WTC11 (cell line): ENCODE measurements at places on chromosomes 7 and 10.

GRCh38 chr7:12827219-12827821 lies 139.9 kb downstream of the ARL4A start:
- no peak overlapping the region for H3K4me3 ChIP-seq
- no peak for DNase-seq
- H3K4me1 ChIP-seq = peaks cover 13% of the 10 kb centered on the region
- no peak overlapping the region for H3K27ac ChIP-seq

DNA sequence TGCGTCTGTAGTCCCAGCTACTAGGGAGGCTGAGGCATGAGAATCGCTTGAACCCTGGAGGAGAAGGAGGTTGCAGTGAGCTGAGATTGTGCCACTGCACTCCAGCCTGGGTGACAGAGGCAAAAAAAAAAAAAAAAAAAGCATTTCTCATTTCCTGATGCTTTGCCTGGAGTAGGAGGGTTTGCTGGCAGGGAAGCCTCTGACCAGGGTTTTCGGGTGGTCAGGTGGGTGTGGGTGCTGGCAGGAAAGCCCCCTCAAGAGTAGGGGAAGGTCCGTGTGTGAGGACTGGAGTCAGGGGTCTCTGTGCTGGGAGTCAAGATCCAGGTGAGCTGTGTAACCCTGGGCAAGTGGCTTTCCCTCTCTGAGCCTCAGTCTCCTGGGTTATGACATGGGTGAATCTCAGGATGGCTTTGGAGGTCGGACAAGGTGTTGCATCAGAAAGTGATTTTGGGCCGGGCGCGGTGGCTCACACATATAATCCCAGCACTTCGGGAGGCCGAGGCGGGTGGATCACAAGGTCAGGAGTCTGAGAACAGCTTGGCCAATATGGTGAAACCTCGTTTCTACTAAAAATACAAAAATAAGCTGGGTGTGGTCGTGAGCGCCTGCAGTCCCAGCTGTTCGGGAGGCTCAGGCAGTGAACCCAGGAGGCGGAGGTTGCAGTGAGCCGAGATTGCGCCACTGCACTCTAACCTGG lies 3.2 kb downstream of the AMZ1 start:
- no peaks in the 10 kb centered on the region for H3K36me3 ChIP-seq
- peaks cover 28% of the 10 kb centered on the region for H3K27me3 ChIP-seq
- no peak overlapping the region for H3K4me3 ChIP-seq
- no peak overlapping the region; the same call in 1 of the 2 replicates for H3K27ac ChIP-seq
- DNase-seq = no peak

- no peaks in the 10 kb centered on the region for H3K27me3 ChIP-seq
- H3K4me3 ChIP-seq = no peak overlapping the region
- peaks cover 43% of the 10 kb centered on the region for H3K4me1 ChIP-seq
- no peaks in the 10 kb centered on the region for H3K36me3 ChIP-seq
Observed at GRCh38 chr7:105354383-105354782, 34.3 kb downstream of the SRPK2 start.

GRCh38 chr10:69797959-69798358 lies 3.7 kb upstream of the COL13A1 start:
- peaks cover 20% of the 10 kb centered on the region for H3K4me1 ChIP-seq
- DNase-seq = no peak
- H3K27me3 ChIP-seq = peaks cover 58% of the 10 kb centered on the region
- peaks cover 14% of the 10 kb centered on the region for H3K36me3 ChIP-seq
- no peak overlapping the region for H3K4me3 ChIP-seq

- H3K4me3 ChIP-seq = no peak overlapping the region
- DNase-seq = no peak
- peaks cover 9% of the 10 kb centered on the region for H3K4me1 ChIP-seq
- H3K27me3 ChIP-seq = no peaks in the 10 kb centered on the region; the same call in 1 of the 2 replicates
- H3K27ac ChIP-seq = no peak overlapping the region
Observed at GRCh38 chr10:1398626-1399410, 338.5 kb downstream of the ADARB2 start.

GRCh38 chr7:12719141-12719919 lies 31.9 kb downstream of the ARL4A start:
- H3K27me3 ChIP-seq = no peaks in the 10 kb centered on the region; the same call in 1 of the 2 replicates
- DNase-seq = no peak
- no peak overlapping the region for H3K27ac ChIP-seq
- peaks cover 63% of the 10 kb centered on the region for H3K4me1 ChIP-seq
- peaks cover 3% of the 10 kb centered on the region; the same call in 1 of the 2 replicates for H3K36me3 ChIP-seq

DNA sequence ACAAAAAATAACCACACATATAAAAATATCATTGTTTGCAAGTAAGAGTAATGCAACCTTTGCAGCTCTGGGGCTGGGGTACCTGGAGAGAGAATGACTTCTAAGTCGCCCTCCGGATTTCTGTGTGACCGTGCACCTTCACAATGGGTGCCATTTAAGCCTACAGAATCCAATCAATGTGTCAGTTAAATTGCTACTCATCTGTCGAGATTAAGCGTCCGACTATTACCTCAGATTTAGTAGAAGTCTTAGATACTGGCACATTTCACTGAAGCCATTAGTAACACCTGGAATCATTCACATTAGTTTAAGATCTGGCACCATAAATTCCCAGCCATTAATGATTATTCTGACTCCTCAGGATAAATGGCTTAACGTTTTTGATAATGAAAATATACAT lies 507.3 kb upstream of the MGMT start:
- no peak for DNase-seq
- no peaks in the 10 kb centered on the region for H3K36me3 ChIP-seq
- H3K4me3 ChIP-seq = no peak overlapping the region
- H3K4me1 ChIP-seq = no peaks in the 10 kb centered on the region; the same call in 1 of the 2 replicates
- H3K27me3 ChIP-seq = no peaks in the 10 kb centered on the region

GRCh38 chr10:91883549-91884444 lies 25.5 kb downstream of the FGFBP3 start:
- H3K27ac ChIP-seq = peak overlapping the region; percentile 84
- H3K27me3 ChIP-seq = no peaks in the 10 kb centered on the region
- DNase-seq = peak; percentile 30

DNA sequence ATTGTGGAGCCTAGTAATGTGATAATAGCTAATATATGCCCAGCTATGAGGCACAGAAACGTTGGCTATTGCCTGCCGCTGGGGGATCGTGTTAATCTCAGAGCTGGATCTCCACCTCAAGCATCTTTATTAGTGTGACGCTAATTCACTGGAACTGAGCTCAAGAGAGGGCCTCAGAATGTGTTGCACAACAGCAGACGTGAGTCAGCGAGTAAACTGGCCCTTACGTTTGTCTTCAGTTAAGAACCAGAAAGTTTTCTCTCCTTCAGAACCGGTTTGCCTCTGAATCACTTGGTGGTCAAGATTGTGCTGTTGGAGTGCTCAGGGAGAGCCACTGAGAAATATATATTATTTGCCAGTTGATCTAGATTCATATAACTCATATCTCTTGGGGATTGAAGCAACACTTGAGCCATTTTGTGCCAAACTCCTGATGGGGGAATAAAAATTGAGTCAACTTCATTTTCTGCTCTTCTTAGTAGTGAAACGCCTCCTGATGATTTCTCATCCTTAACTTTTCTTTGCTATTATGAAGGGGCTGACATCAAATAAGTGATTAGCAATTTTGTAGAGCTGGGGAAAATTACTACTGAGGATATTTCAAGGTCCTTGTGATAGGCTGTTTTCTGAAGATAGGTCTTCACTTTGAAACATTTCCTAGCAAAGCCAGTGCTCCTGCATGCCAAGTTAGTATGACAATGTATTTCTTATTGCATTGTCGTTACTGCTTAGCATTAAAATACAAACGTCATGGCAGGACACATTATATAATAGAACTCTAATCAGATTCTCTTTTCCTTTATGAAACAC lies 22.3 kb downstream of the BZW2 start:
- peaks cover 30% of the 10 kb centered on the region for H3K36me3 ChIP-seq
- DNase-seq = no peak
- H3K27me3 ChIP-seq = no peaks in the 10 kb centered on the region
- H3K4me3 ChIP-seq = no peak overlapping the region
- peak overlapping the region; percentile 62 for H3K27ac ChIP-seq

GRCh38 chr10:128414568-128414967 lies 288.3 kb upstream of the MKI67 start:
- H3K27me3 ChIP-seq = no peaks in the 10 kb centered on the region; the same call in 1 of the 2 replicates
- H3K27ac ChIP-seq = no peak overlapping the region
- H3K36me3 ChIP-seq = no peaks in the 10 kb centered on the region
- no peak overlapping the region for H3K4me3 ChIP-seq
- no peak for DNase-seq
- peaks cover 22% of the 10 kb centered on the region for H3K4me1 ChIP-seq

DNA sequence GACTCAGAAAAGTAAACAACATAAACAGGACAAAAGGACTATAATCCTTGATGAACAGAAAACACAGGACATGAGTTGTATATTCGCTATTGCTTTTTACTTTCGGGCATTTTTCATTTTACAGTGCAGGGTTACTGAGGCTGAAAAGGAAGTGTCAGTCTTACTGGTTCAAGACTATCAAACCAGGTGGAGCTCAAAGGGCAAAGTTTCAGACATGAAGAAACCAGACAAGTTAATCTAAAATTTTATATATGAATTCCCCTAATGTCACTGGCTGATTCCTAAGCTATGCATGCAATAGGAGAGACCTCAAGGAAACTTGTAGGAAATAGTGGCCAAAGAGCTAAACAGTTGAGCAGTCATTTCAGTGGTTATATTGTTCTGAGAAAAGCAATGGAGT lies 11.4 kb downstream of the TCAF1 start:
- H3K36me3 ChIP-seq = peaks cover 14% of the 10 kb centered on the region
- no peak for DNase-seq
- H3K4me1 ChIP-seq = peaks cover 15% of the 10 kb centered on the region

- H3K4me1 ChIP-seq = peaks cover 6% of the 10 kb centered on the region
- peaks cover 3% of the 10 kb centered on the region; the same call in 1 of the 2 replicates for H3K27me3 ChIP-seq
- no peak for DNase-seq
- peak overlapping the region; percentile 15; the same call in 1 of the 2 replicates for H3K27ac ChIP-seq
- peak overlapping the region; percentile 45 for H3K4me3 ChIP-seq
Observed at GRCh38 chr10:119103241-119103902, 541 bp upstream of the DENND10 start.

GRCh38 chr7:71558806-71559613 lies 427.1 kb downstream of the GALNT17 start:
- peak overlapping the region; percentile 83 for H3K27ac ChIP-seq
- no peaks in the 10 kb centered on the region for H3K27me3 ChIP-seq
- peaks cover 36% of the 10 kb centered on the region for H3K4me1 ChIP-seq
- H3K4me3 ChIP-seq = no peak overlapping the region

GRCh38 chr7:27179503-27180430 lies 5.3 kb downstream of the HOXA11 start:
- H3K4me3 ChIP-seq = peak overlapping the region; percentile 41
- DNase-seq = peak; percentile 80
- H3K4me1 ChIP-seq = peaks cover 28% of the 10 kb centered on the region
- H3K27me3 ChIP-seq = peaks cover 100% of the 10 kb centered on the region
- H3K27ac ChIP-seq = no peak overlapping the region

DNA sequence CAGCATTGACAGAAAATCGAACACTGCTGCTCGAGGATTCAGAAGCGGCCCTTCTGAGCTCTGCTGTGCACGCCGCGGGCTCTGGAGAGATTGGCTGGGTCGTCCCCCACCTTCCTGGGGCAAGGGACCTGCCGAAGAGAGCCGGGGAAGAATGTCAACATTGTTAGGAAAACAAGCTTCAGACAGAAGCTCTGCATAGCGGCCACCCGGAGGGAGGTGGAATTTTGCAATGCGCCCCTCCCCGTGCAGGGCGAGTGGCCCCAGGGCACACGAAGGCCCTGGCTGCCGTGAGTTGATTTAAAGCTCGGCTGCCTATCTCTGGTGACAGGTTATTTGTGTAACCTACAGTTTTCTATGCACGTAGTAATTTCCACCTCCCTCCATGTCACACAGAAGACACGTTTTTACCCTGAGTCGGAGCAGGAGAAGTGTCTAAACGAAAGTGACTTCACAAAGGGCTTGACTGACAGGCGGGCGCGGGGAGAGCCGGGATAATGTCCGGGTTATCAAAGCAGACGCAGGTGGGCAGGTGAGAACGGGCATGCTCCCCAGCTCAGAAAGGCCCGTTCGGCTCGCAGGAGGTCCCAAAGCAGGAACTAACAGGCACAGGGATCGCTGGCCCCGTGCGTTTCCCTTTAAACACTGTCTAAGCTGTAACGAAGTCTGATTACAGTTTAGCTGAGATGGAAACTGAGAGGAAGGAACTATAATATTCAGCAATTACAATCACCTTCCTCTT lies 84.6 kb downstream of the PDGFA start:
- peaks cover 18% of the 10 kb centered on the region for H3K4me1 ChIP-seq
- peak; percentile 77 for DNase-seq
- H3K27ac ChIP-seq = peak overlapping the region; percentile 98
- H3K27me3 ChIP-seq = no peaks in the 10 kb centered on the region
- peak overlapping the region; percentile 30 for H3K4me3 ChIP-seq

GRCh38 chr7:87505122-87505521 lies 29.6 kb upstream of the ABCB4 start:
- no peak for DNase-seq
- no peaks in the 10 kb centered on the region for H3K4me1 ChIP-seq
- no peak overlapping the region for H3K27ac ChIP-seq
- H3K27me3 ChIP-seq = no peaks in the 10 kb centered on the region; the same call in 1 of the 2 replicates
- no peaks in the 10 kb centered on the region for H3K36me3 ChIP-seq

- DNase-seq = no peak
- no peak overlapping the region for H3K27ac ChIP-seq
- H3K4me3 ChIP-seq = no peak overlapping the region
- no peaks in the 10 kb centered on the region; the same call in 1 of the 2 replicates for H3K27me3 ChIP-seq
- peaks cover 7% of the 10 kb centered on the region; the same call in 1 of the 2 replicates for H3K4me1 ChIP-seq
- H3K36me3 ChIP-seq = peaks cover 9% of the 10 kb centered on the region
Observed at GRCh38 chr10:98224509-98224908, 43.5 kb downstream of the LOXL4 start.

DNA sequence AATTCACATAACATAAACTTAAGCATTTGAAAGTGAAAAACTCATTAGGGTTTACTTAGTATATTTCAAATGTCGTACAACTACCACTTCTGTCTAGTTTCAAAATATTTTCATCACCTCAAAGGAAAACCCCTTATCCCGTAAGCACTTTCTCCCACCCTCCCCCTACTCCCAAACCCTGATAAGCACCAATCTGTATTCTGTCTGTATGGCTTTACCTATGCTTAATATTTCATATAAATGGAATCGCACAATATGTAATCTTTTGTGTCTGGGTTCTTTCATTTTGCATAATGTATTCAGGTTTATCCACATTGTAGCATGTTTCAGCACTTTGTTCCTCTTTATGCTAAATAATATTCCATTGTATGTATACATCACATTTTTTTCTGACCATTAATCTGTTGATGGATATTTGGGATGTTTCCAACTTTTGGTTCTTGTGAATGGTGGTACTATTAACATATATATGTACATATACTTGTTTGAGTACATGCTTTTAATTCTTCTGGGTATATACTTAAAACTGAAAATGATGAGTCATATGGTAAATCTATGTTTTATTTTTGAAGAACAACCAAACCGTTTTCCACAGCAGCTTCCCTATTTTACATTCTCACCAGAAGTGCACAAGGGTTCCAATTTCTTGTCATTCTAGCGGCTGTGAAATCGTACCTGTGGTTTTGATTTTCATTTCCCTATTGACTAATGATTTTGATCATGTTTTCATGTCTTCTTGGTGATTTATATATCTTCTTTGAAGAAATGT lies 6.2 kb upstream of the STARD3NL start:
- no peak overlapping the region for H3K27ac ChIP-seq
- no peak overlapping the region for H3K4me3 ChIP-seq
- peaks cover 8% of the 10 kb centered on the region for H3K4me1 ChIP-seq
- no peak for DNase-seq
- H3K27me3 ChIP-seq = peaks cover 13% of the 10 kb centered on the region
- no peaks in the 10 kb centered on the region for H3K36me3 ChIP-seq

- no peaks in the 10 kb centered on the region for H3K36me3 ChIP-seq
- DNase-seq = no peak
- peaks cover 19% of the 10 kb centered on the region for H3K27me3 ChIP-seq
Observed at GRCh38 chr10:69783515-69783914, 18.2 kb upstream of the COL13A1 start.

- peaks cover 11% of the 10 kb centered on the region for H3K4me1 ChIP-seq
- H3K27me3 ChIP-seq = no peaks in the 10 kb centered on the region; the same call in 1 of the 2 replicates
- DNase-seq = no peak
- H3K27ac ChIP-seq = no peak overlapping the region
- no peak overlapping the region for H3K4me3 ChIP-seq
Observed at GRCh38 chr7:47647181-47647917, 65.4 kb upstream of the TNS3 start.
